ENCODE measurements at places on chromosomes 13 and 19.

GRCh38 chr13:98298599-98298998, 121.5 kb upstream of the RNF113B start:
- DNase-seq = no peak

- no peak for DNase-seq
Observed at GRCh38 chr13:81171065-81171647, 830.2 kb upstream of the SPRY2 start.

DNA sequence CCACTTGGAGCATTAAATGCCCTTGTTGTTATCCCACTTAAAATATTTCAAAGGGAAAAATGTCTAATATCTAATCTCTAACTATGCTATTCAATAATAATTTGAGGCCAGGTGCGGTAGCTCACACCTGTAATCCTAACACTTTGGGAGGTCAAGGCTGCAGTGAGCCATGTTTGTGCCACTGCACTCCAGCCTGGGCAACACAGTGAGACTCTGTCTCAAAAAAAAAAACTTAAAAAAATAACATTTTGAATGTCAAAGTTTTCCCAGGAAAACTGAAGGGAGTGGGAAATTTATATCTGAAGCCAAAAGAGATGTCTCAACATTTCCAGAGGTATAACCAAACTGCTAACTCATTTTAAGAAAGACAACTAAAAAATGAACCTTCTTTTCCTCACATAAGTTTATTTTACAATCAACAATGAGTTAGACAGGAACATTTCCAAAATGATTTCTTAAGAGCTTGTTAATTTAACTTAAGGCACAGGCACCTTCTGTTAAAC, 47.9 kb downstream of the CAB39L start:
- DNase-seq = no peak

GRCh38 chr13:97019236-97019635, 25.0 kb upstream of the OXGR1 start:
- no peak for DNase-seq

DNA sequence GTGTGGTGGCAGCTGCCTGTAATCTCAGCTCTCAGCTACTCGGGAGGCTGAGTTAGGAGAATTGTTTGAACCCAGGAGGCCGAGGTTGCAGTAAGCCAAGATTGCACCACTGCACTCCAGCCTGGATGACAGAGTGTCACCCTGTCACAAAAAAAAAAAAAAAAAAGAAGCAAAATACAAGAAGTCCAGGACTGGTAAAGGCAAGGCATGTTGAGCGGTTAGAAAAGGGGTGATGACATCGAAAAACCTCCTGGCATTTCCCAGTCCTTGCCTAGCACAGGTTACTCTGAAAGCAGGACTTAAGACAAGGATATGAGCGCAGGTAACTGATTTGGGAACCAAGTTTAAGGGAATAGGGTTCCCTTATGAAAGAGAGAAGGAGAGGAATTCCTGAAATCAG, 2.5 kb upstream of the LILRB4 start:
- DNase-seq = no peak

DNA sequence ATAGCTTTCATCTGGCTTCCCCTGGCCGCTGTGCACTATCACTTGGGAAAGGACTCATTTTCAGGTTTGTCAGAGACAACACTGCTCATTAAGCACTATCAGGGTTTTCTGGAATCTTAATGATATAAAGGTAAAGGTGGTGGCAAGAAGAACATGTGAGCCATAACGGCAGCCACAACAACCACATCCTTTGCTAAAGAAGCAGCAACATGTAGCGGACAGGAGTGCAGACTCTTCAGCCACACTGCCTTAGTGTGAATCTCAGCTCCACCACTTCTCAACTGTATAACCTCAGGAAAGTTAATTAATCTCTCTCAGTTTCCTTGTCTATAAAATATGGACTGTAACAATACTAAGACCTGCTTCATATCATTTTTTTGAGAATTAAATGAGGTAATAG, 24.1 kb upstream of the MIR17HG start:
- no peak for DNase-seq

DNA sequence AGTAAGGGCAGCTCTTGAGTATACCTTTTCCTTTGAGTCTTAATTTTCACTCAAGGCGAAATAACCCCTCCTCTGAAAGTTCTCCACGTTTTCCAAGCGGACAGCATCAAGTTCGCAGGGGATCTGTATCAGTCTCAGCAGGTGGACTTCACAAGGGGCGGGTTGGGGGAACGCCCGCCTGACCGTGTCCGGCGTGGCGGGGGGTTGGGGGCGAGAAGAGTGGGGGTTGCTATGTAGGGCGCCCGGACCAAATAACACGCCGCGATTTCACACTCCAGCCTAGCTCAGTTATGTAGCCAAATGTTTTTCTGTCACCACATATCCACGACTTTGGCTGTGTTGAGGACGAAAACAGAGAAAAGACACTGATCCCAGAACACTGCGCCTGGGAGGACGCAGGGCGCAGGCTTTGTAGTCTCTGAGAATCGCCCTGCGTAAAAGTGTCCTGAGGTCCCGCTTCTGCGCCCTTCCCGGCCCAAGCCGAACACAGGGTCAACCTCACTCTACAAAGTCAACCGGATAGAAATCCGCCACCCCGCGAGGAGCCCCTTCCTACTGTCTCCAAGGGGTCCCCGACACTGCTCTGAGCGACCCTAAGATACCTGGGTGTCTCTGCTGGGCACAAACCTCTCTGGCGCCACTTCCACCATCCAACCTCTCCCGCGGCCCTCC, 524 bp downstream of the RUBCNL start:
- DNase-seq = no peak

DNA sequence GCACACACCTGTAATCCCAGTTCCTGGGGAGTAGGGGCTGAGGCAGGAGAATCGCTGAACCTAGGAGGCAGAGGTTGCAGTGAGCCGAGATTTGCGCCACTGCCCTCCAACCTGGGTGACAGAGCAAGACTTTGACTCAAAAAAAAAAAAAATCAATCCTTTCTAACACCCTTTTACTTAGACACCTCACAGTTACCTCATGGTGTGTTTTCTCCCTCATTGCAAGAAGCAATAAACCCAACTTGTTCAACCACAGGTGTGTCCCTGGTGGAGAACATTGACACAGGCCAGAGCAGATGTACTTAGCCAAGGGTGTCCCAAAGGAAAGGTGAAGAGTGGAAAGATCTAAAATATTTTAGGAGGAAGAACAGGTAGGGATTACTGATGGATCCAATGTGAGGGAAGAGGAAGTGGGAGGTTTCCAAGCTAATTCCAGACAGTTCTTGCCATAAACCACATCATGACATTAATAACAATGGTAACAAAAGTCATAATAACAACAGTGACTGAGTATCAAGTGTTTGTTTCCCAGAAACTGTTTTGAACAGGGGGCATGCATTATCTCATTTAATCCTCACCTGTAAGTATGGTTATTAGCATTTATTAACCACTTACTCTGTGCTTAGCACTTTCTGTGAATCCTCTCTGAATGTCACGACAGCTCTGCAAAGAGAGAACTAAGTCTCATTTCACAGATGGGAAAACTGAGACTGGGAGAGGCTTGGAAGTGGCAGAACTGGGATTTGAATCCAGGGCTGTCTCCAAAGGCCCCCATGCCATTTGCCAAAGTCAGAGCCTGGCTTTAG, 3.1 kb upstream of the LYPD3 start:
- DNase-seq = no peak

DNA sequence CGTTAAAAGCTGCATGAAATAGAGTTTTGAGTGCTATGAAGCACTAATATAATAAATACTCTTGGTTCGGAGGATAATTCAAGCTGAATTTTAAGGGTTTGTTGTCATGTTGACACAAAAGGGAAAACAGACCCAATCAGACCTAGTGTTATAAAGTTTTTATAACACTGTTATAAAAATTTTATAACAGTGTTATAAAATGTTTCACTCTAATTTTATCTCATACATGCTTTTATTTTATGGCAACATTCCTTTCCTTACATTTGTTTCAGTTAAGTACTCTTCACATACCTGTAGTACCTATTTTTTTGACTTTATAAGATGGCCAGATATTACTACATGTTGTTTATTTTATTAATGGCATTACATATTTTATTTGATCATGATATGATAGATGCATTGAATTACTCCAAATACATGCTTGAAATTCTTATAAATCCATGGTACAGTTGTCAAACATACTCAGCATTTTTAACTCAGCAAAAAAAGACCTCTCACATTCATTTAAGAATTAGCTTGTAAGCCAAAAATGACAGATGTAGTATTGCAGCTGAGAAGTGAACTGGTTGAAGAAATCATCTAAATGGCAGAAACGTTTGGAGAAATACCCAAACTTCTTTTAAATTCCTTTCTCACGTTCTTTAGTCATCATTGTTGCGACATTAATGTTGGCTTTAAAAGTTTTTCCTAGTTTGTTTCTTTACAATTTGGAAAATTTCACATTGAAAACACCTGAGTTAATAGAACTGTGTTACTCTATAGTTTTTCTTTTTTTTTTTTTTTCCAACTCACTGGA, 104.5 kb downstream of the PIBF1 start:
- DNase-seq = no peak

DNA sequence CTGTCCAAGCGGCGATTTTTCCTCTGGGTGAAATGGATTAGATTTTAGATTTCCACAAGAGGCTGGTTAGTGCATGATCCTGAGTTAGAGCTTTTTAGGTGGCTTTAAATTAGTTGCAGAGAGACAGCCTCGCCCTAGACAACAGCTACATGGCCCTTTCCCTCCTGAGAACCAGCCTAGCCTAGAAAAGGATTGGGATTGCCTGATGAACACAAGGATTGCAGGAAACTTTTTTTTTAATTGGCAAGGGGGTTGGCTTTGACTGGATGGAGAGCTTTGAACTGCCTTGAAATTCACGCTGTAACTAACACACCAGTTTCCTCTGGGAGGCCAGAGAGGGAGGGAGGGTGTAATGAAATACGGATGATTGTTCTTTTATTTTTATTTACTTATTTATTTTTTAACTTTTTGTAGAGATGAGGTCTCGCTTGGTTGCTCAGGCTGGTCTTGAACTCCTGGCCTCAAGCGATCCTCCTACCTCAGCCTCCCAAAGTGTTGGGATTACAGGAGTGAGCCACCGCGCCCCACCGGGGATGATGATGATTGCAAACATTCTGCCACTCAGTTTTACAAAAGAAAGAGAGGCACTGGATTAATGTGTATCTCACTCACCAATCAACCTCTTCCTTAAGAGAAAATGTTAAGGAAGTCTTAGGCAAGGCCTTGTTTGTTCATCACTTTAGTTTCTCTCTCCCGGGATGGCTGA, 1.9 kb downstream of the LDLR start:
- no peak for DNase-seq

GRCh38 chr13:51856027-51856736, 5.6 kb upstream of the CCDC70 start:
- no peak for DNase-seq

GRCh38 chr13:38166116-38166515, 183.5 kb upstream of the UFM1 start:
- no peak for DNase-seq

- DNase-seq = no peak
Observed at GRCh38 chr13:43014162-43014561, 9.2 kb upstream of the DNAJC15 start.

- DNase-seq = no peak
Observed at GRCh38 chr13:30125422-30126073, 181.8 kb downstream of the KATNAL1 start.

All from GM12891 (cell line).